Fibroblast of skin of right biceps (primary cell): ENCODE measurements at places on chromosomes 16 and 17.

DNA sequence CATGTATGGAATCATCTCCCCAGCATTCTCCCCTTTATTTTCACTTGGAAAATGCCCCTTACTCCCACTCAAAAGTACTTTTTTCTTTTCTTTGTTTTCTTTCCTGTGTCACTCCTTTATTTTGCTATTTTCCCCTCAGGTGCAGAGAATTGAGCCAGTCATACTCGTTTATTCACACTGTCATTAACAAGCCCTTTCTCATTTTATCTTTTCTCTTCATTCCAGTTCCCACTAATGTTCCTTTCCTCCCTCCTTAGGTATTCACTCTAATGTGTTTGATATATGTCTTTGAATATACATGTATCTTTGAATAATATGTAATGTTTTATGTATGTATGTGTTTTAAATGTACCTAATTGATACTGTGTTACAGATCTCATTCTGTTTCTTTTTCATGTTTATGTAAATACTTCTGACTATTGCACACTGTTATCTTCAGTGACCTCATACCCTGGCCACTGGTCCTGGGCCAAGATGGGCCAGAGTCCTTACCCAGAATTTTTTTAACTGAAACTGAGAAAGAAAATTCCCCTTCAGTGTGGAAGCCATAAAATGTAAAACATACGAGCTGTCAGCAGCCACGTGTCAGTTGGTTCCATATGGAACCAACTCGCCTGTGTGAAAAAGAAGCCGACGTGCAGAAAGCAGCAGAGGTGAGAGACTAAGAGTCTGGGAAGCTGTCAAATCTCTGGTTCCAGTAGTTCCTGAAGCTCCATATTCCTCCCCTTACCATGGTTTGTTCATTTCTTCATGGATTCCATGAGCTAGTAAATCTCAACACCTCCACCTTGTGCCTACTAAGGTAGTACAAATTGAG, 5.8 kb downstream of the SRR start:
- DNase-seq = peak; percentile 8

DNA sequence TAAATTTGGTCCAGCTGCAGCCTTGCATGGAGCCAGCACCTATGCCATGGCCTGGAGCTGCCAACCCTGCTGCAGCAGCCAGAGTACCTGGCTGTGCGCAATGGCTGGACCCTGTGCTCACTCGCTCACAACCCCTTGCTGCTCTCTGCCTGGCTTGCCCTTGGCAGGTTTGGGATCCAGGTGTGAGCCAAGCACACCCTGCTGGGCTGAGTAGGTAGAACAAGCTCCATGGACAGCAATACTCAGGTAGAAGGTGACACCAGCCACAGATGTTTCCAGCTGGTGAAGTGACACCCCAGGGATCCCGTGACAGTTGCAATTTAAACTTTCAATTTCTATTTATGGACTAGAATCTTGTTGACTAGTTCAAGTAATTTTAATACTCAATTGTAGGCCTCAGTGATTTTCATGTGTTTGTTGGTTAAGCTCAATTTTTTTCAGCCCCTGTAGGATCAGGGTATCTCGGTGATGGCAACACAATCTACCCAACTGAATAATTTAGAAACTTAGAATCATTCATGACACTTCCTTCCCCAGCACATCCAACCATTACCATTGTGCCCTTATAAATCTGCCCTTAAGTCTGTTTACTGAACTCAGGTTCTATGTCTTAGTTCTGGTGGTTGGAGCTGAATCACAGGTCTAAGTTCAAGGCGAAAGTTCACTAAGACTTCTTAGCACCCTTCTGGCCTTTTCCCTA, 480.0 kb downstream of the PMP22 start:
- DNase-seq = no peak

GRCh38 chr16:50555952-50556673, 7.9 kb downstream of the NKD1 start:
- no peak for DNase-seq

- DNase-seq = peak; percentile 55
Observed at GRCh38 chr16:84065536-84066132, 23.0 kb upstream of the SLC38A8 start.

DNA sequence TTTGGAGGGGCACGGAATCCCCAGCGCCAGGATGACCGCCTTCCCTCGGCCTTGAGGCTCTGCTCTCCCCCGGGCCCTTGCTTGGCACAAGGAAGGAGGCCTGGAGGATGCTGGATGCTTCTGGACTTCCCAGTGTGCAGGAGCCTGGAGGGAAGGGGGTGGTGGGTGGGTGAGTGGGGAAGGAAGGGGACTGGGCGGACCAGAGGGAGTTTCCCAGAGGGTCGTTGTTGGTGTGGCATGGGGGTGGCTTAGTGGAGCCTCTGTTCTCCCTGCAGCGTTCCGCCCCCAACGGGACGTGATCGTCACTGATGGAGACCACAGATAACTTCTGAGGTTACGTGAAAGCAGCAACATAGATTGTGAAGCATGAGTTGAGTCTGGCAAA, 140.0 kb downstream of the IRF8 start:
- DNase-seq = no peak

- no peak for DNase-seq
Observed at GRCh38 chr17:45904866-45905265, 10.5 kb downstream of the MAPT start.

- DNase-seq = no peak
Observed at GRCh38 chr17:66300956-66301355, 1.5 kb upstream of the PRKCA start.

DNA sequence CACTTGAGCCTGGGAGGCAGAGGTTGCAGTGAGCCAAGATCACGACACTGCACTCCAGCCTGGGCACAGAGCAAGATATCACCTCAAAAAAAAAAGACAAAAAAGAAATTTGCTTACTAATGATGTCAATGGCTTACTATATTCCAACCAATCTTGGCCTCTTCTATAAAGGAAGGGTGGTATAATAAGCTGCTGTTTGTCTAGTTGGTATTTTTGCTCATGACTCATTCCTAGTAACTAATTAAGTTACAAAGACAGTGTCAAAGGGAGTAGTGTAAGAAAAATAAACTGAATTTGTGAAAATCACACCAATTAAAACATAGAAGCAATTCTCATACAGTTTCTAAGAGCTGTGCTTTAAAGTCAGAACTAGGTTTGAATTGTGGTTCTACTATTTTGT, 82.5 kb downstream of the NLK start:
- DNase-seq = no peak

DNA sequence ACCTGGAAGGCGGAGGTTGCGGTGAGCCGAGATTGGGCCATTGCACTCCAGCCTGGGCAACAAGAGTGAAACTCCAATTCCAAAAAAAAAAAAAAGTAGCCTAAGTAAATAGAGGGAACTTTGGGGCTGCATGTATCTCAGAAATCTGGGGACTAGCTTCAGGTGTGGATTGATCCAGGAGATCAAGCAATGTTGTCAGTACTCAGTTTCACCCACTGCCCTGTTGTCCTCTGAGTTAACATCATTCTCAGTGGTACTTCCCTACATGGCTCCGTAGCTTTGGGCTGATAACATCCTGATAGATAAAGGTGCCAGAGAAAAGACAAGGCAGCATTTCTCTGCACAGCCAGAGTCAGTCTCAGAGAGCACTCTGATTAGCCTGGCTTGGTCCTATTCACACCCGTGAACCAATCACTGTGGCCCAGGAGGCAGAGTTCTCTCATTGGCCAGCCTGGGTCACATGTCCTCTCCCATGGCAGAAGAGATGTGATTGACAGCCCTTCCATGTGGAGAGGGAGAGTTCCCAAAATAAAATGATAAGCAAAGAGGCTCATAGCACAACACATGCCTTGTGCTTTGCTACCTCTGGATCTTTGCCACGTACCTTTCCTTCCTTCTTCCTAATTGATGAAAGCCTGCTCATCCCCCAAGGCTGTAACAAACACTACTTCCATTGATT, 99.6 kb downstream of the ABCC1 start:
- no peak for DNase-seq
